ENCODE measurements at places on chromosomes 11 and 22.

DNA sequence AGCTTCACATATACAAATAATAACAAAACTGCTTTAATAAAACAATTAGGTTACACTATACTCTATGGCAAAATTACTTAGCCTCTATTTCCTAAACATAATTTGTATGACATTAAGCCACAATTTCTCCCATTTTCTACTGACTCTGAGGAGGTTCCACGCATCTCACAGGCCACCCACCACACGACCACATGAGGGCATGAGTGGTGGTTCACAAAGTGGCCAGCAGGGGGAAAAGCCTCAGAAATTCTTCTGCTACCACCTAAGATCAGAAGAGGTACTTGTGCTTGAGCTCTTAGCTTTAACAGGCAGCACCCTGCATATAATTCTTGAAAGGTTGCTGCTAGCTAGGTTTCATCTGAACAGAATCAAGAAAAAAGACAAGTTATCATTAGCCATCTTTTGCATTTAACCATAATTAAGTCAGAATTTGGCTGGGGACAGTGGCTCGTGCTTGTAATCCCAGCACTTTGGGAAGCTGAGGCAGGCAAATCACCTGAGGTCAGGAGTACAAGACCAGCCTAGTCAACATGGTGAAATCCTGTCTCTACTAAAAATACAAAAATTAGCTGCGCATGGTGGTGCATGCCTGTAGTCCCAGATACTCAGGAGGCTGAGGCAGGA, 7.7 kb downstream of the LPXN start:
- DNase-seq: peak; percentile 28

GRCh38 chr11:79265756-79266322, 175.0 kb downstream of the TENM4 start:
- no peak for DNase-seq

DNA sequence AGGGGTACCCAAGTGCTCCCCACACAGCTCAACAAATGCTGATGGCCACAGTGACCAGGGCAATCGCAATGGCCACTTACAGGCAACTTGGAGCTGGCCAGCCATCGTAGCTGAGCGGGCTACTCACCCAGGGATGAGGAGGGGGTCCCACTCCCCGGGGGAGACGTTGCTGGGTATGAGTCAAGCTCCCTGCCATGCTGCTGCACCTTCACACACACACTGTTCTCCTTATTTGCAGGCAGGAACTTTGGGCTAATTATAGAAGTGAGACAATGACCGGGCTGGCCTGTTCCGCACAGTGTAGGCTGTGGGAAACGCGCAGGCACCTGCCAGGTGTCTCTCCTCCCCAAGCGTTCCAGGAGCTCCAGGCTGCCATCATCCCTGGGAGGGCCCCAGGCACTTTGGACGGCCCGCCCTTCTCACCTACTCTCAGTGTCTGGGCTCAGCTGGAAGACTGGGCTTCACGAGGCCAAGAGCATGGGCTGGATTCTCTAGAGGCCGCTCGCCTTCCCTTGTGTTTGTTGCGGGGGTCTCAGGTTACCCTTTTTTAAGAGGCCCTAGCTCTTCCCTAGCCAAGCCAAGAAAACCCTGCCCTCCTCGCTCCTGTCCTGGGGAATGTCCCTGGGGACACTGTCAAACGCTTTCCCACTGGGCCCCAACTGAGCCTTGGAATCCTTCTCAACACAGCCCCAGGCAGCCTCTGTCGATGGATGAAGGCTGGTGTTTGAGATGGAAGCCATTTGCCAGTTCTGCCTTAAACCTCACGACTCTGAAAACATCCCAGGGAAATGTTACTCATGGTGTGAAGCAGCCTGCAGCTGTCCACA, 73.0 kb downstream of the RTL6 start:
- DNase-seq: no peak

DNA sequence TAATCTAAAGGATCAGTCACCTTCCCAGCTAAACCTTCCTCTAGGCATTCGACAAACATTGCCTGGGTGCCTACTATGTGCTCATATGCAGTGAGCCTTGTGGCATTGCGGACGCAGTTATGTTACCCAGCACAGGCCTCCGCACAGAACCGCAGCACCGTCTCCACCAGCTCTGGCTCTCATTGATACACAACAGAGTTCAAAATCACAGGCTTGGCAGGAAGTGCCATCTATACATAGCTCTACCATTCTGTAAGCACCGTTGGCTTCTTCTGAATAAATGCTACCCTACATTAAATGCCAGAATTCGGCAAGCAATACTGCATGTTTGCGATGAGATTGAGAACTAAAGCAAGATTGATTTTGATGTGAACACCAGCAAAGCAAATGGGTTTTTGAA, 31.0 kb downstream of the DSCAML1 start:
- DNase-seq: no peak

DNA sequence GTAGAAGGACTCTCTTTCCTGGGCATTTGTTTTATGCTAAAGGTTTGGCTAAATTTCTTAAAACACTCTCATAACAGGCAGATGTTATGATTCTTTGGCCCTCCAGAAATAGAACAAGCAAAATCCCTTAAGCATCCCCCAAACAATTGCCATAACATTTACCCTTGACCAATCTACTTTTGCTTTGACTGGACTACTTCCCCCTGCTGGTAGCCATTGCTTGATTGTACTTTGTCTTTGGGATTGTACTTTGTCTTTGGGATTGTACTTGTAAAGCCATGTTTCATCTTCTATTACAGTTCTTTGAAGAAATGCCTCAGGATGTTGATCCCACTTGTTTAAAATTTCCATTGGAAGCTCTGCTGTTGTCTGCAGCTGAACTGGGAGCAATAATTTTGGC, 53.3 kb upstream of the GLYAT start:
- DNase-seq: no peak

- DNase-seq: no peak
Observed at GRCh38 chr22:49453771-49454170, 373.9 kb downstream of the BRD1 start.

DNA sequence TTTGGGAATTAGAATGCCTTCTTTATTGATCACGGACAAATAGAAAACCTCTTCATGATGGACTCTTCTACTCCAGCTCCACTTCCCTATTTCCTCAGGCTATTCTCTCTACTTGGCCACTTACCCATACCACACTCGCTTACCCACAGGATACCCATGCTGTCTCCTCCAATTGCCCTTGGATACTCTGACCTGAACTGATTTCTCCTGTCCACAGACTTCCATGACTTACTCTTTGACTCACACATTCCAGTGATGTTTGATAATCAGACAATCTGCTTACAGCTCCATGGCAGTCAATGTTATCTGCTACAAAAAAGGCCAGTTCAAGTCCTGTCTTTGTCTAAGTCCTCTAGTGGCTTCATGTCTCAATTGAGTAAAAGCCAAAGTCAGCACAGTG, 292.0 kb upstream of the CTSC start:
- DNase-seq: no peak

Data from GM04504 (cell line).